ENCODE measurements at places on chromosomes 12 and 14.

- no peak for DNase-seq
Observed at GRCh38 chr12:388541-389141, 479 bp downstream of the KDM5A start.

- peak; percentile 1 for DNase-seq
Observed at GRCh38 chr14:67941456-67942018, 122.0 kb downstream of the RAD51B start.

GRCh38 chr12:106594447-106594846 lies 11.6 kb downstream of the RFX4 start:
- no peak for DNase-seq

DNA sequence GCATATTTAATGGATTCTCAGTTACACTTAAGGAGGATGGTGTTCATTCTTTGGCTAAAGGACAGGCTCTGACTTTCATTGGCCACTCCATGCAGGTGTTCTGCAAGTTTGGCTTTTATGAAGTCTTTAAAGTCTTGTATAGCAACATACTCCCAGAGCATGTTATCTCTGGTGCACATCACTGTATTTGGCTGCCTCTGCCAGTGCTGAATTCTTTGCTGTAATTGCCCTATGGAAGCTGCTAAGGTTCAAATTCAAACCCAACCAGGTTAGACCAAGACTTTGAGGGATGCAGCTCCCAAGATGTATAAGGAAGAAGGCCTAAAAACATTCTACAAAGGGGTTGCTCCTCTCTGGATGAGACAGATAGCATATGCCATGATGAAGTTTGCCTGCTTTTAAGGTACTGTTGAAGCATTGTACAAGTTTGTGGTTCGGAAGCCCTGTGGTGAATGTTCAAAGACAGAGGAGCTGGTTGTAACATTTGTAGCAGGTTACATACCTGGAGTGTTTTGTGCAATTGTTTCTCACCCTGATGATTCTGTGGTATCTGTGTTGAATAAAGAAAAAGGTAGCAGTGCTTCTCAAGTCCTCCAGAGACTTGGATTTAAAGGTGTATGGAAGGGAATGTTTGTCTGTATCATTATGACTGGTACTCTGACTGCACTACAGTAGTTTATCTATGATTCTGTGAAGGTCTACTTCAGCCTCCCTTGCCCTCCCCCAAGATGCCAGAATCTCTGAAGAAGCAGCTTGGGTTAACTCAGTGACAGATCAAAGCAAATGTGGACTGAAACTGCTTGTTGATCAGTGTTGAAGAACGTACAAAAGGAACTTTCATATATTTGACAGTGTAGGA lies 19.4 kb downstream of the TMEM116 start:
- DNase-seq: peak; percentile 65

- no peak for DNase-seq
Observed at GRCh38 chr12:21337959-21338744, 3.4 kb upstream of the SLCO1A2 start.

DNA sequence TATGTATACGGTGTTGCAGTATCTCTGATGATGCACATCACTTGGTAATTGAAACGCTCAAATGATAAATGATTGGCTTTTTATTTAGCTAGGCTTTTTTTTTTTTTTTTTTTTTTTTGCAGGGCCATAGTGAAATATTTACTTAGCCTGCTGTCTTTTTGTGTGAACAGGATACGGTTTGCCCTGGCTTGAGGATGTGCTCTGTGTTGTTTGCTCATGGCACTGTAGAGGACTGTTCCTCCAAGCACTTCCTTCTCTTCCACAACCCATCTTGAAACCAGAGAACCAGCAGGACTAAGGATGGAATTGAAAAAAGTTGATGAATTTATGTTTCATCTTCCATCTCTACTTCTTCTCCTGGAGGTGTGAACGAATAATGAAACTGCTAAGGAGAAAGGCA lies 15.5 kb upstream of the SSPN start:
- DNase-seq: no peak
